Chondrocyte (in vitro differentiated cells): ENCODE measurements at places on chromosomes 16 and 17.

DNA sequence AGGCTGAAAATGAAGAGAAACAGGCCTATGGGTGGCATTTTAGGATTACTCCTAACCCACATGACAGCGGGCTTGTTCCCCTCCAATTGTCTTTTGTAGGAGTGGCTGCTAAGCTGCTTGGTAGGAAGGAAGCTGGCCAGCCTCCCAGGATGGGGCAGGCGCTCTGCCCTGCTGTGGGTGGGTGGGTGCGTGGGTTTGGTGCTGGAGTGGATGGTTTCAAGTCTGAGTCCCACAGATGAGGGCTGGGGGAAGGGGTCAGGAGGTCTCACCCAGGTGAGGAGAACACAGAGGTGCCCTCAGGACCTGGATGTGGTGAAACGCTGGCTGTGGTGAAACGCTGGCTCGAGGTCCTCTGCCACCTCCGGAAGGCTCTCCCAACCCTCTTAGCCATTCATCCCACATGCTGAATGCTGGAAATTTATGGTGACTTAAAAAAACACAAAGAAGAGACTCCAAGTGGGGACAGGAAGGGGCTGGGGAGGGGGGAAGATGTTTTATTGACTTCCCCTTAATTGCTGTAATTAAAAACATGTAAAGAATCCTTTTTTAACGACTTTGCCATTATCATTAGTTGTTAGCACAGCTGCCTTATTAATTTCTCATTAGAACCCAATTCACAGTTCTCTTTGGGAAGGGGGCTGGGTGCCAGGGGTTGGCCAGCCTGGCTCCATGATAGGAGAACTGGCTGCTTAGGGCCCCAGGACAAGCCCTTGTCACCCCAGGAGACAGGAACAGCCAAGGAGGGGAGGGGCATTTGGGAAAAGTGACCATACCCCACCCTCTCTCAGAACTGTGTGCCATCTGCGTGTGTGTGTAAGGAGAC, 153.5 kb upstream of the CDC42EP4 start:
- no peak for DNase-seq

DNA sequence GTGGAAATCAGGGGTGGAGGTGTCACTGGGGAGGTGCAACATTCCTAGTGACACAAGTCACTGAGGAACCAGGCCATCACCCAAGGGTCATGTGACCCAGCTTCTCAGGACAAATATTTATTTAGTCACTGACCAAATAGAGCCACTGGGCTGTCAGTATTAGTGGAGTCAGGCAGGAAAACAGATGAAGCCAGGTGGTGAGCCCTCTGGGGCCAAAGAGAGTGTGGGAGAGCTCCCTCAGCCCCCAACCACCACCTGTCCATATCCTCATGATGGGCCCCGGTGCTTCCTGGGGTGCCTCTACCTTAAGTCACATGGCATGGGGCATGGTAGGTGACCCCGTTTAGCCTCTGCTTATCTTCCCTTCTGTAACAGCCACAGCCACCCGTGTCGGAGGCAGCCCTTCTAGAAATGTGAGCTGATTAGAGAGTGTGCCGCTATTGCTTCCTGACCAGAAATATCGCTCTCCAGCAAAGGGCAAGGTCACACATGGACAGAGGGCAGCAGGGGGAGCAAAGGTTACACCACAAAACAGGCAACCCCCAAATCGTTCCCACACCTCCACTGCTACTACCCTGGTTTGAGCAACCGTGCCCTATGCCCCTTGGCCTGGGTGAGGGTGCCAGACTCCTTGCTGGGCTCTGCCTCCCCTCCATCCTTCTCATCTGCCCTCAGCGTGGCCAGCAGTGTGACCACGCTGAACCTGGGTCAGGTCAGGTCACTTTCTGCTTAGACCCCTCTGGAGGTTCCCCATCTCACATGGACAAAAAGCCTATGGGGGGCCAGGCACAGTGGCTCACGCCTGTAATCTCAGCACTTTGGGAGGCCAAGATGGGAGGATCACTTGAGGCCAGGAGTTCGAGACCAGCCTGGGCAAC, 8.6 kb upstream of the AKTIP start:
- DNase-seq: no peak

GRCh38 chr16:82108774-82109173, 61.2 kb downstream of the MPHOSPH6 start:
- DNase-seq: no peak

DNA sequence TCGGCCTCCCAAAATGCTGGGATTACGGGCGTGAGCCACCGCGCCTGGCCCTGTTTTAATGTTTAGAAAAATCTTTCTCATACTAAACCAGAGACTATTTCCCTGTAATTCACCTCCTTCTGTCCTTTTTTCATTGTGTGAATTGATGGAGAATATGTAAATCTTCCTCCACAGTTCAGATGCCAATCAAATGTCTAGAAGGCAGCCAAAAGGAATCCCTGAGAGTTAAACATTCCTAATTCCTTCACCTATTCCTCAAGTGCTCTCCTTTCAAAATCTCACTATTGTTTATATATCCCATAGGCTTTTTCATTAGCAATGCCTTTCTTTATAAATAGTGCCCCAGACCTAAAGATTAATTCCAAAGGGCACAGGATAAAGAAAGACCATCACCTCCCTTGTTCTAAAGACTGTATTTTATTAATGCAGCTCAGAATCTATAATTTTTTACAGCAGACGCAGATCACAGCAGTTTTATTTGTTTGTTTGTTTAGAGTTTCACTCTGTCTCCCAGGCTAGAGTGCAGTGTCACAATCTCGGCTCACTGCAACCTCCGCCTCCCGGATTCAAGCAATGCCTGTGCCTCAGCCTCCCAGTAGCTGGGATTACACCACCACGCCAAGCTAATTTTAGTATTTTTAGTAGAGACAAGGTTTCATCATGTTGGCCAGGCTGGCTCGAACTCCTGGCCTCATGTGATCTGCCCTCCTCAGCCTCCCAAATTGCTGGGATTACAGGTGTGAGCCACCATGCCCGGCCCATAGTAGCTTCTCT, 30.5 kb downstream of the COPZ2 start:
- DNase-seq: no peak

- DNase-seq: peak; percentile 74
Observed at GRCh38 chr17:29581583-29582253, 7.7 kb downstream of the GIT1 start.

DNA sequence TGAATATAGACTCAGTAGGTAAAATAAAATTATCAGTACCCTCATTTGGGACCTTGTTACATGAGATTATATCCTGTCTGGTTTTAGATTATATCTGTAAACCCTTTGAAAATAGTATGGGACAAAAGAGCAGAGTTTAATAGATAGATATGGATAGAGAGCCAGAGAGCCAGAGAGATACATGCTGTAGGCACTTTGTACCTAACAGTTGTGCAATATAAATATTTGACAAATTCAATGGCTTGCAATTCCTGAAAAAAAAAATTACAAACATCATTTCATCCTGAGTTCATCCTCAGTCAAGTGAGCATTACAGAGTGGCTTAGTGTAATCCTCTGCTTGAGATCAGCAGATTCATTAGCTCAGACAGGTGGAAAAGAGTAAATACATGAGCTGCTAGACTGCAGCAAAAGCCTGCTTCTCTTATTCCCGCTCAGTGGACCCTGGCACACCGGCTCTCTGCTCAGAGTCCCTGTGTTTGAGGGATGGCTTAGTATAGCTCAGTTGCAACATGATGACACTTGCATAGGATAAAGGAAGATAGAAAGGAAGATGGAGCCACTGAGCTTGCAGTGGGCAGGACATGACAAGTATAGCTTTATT, 931.6 kb upstream of the GOT2 start:
- no peak for DNase-seq

DNA sequence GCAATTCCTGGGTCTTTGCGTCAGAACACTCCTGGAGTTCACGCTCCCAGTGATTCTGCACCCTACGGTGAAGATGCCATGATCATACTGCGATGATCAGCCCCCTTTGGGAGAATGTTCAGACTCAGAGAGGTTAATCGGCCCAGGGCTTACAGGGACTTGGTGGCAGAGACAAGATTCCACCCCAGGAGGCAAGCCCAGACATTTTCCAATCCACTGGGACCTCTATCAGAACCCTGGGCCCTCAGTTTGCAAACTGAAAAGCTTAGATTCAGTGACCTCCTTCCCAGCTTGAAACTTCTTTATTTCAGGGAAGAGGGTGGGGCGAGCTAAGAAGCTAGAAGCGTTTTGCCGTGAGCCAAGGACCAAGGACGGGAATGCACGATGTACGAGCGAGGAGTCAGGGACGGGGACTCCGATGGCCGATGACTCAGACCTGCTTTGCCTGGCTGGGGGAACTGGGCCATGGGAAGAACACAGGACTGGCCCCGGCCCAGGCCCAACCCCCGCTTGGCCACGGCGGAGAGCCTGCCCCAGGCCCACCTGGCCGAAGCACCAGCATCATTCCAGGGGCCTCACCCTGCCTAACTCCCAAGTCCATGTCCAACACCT, 34.7 kb downstream of the SOCS3 start:
- DNase-seq: no peak

DNA sequence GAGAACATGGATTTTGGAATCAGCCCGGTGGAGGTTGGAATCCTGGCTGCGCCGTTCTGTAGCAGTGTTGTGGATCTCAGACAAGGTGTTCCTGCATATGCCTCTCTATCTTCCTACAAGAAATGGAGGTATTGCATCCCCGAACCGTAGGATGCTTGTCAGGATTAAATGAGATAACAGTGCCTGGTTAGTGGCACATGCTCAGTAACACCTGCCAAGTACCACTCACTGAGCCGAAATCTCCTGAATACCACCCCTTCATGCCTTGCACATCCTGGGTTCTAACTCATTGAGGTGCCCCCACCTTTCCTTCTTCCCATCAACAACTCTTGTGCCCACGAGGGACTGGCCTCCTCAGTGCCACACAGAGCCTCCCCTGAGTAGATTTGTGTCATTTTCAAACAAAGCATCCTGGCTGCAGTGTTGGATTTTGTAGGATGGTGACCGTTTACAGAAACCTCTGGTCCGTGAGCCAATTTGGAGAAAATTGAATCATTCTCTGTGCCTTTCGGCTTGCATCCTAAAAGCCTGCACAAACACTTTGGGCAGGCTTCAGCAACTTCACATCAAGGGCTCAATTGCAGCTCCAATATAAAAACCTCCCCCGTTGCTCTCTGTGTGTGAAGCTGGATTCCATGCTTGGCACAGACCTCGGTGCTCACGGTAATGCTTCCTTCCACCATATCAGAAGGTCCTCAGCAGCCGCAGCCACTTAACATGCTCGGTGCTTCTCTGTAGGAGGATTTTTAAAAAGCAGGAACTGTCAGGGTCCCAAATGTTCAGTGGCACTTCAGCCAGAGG, 84.2 kb downstream of the WWOX start:
- DNase-seq: no peak

- no peak for DNase-seq
Observed at GRCh38 chr17:29787995-29788394, 142.0 kb downstream of the SSH2 start.

- peak; percentile 57 for DNase-seq
Observed at GRCh38 chr16:5044011-5044540, 10.3 kb upstream of the NAGPA start.

DNA sequence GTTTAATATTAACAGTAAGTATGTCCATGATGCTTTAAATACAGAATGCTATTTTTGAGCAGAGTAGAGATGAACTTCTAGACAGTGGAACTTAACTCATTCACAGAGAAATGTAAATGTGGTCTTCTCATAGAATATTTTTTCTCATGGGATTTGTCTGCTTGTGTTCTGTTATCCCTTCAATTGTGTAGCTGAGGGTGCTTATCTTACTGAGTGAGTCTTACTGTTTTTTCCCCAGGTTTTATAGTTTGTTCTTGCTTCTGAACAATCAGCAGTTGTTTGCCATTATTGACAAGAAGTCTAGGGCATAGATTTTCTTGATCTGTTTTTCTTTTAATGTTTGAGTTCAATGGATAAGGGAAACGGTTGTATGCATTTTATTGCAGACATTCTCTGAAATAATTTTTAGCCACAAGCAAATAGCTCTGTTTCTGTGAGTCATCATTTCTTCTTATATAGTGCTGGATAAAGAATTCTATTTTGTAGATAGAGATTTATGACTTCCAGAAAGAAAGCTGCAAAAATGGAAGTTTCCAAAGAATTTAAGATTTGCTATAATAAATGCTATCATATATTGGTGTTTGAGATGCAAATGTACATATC, 60.5 kb downstream of the NF1 start:
- DNase-seq: no peak

DNA sequence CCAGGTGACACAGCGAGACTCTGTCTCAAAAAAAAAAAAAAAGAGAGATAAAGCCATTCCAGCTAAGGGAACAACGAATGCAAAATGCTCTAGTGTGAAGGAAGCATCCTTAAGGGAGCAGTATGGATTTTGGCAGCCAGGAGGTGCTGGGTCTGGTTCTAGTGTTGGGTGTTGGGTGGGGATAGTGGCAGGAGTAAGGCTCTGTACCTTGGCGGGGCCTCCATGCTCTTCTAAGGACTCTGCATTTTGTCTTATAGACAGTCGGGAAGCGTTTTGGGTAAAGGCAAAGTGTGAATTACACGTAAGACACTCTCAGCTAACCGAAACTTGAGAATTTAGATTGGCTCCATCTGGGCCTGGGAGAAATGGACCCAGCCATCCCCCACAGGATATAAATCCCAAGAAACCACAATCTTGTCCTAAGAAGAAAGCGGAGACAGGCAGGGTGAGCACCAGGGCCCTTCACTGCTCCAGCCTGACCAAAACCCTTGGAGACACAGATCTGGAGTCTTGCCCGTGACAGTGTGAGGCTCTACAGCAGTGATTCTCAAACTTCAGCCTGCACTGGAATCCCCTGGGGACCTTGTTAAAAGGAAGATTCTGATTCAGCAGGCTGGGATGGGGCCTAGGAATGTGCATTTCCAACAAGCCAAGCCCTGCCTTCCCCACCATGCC, 33.1 kb upstream of the PHB1 start:
- DNase-seq: peak; percentile 17

DNA sequence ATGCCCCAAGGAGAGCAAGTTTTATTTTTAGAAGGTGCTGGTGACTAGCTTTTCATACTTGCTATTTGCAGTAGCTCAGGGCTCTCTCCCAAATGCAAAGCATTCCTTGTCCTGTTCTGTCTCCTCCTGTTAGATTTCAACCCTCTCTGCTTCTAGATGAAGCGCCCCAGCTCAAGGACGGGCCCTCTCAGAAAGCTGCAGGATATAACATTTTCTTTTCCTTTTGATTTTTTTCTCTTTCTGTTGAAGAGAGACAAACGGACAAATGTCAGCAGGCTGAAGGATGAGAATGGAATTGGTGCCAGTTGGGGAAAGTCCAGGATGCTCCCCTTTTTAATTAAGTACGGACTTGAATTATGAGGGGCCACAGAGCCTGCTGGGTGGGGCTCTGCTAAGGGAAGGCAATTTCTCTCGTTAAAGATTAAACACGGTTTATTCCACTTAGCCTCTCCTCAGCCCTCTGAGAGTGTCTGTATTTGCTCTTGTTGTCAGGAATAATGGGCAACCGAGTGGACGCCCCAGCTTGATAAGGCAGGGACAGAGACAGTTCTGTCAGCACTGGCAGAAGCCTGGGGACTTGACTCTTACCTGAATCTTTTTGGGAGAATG, 6.2 kb upstream of the ETV4 start:
- DNase-seq: no peak

- no peak for DNase-seq
Observed at GRCh38 chr17:52754838-52755237, 596.3 kb upstream of the CA10 start.

- no peak for DNase-seq
Observed at GRCh38 chr17:74642995-74643394, 19.5 kb upstream of the CD300E start.
